NCI-H460 (cell line): ENCODE measurements at places on chromosomes 2 and 18.

- DNase-seq: no peak
Observed at GRCh38 chr18:61827591-61827990, 65.2 kb downstream of the RNF152 start.

DNA sequence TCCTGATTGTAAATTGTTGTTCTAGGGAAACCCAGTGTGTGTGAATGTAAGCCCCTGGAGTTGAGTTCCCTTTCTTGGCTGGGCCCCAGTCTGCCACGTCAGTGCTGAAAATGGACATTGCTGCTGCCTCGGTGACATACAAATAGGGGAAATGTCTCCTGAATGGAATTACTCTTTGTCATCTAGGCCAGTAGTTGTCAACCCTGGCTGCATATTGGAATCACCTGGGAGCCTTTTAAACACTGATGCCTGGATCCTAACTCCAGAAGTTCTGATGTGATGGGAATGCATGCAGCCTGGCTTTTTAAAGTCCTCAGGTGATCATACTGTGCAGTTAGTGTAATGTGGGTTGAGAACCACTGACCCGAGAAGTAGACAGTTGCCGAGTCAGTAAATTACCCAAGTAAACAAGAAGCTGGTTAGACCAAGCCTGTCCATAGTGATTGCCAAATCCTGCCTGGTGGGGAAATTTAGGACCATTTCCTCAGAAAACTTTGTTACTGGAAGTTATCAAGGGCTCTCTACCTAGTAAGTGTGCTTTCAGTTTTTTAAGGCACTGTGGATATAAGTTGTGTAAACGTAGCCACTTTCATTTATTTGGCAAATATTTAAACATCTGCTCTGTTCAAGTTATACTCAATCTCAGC, 27.6 kb upstream of the IL1R1 start:
- no peak for DNase-seq

DNA sequence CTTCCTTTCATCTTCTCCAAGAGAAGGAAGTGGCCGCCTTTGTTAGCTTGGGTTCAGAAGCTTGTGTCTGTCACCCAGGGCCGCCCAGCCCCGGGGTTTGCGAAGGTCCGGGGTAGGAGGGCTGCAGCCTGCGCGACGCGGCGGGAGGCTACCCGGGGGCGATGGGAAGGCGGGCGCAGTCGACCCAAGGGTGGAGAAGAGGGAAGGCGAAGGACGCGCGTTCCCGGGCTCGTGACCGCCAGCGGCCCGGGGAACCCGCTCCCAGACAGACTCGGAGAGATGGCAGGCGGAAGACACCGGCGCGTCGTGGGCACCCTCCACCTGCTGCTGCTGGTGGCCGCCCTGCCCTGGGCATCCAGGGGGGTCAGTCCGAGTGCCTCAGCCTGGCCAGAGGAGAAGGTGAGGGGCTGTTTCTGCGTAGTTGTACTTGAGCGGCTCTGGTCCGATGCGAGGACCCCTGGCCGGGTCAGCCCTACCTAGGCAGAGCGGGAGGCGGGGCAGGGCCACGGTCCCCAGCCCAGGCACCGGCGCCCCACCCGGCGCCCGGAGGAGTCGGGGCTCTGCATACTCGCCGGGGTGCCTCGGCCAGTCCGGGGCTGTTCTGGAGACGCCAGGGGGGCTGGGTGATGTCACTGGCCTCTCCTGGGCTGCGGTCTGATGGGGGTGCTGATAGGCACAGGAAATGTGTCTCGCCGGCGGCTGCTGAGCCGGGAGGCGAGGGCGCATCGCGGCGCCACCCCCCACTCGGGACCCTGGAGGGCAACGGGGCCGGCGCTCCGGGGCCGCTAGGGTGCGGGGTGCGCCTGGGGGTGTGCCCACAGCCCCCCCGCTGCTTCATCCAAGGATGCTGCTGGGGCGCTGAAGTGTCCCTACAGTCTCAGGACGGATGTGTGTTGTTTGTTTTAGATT, at the start of gene QPCT:
Gene QPCT, plus strand, starts transcription at position 178 of the 909 bp plus-strand sequence. Its CDS starts 102 bp downstream, at position 280.
- peak; percentile 53 for DNase-seq

GRCh38 chr2:152083202-152083875, 15.5 kb downstream of the CACNB4 start:
- no peak for DNase-seq

- peak; percentile 43 for DNase-seq
Observed at GRCh38 chr2:235268535-235268934, 225.3 kb upstream of the AGAP1 start.

DNA sequence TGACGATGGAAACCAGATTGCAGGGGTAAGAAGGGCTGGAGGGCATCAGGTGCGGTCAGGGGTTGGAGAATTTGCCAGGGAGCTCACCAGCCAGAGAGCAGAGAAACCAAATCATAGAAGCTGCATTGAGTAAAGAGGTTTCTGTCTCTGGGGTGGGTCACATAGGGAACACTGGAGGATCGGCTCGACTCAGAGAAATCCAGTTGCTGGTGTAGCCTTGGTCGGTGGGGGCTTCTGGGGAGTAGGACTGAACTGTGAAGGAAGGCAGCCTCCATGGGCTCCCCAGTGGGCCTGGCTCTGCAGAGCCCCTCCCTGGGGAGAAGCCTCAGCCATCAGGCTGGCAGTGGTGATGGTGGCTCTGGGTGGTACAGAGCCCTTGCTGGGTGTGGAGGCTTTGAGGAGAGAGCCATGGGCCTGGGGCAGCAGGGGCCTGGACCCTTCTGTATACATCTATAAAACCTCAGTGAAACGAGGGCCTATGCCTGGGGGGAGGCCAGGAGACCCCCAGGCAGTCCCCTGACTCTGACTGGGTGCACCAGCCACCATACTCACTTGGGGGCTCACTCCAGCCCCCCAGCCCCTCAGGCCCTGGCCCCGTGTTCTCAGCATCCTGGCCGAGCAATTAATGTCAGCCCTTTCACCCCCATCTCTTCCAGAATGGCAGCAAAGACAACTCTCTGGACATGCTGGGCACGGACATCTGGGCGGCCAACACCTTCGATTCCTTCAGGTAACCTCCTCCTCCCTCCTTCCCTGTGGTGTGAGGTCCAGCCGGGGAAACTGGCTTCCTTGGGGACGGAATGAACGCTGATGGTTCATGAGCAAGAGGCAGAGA, 124.5 kb downstream of the CTIF start:
- no peak for DNase-seq

- DNase-seq: no peak
Observed at GRCh38 chr18:62179213-62179612, 7.6 kb downstream of the PIGN start.

DNA sequence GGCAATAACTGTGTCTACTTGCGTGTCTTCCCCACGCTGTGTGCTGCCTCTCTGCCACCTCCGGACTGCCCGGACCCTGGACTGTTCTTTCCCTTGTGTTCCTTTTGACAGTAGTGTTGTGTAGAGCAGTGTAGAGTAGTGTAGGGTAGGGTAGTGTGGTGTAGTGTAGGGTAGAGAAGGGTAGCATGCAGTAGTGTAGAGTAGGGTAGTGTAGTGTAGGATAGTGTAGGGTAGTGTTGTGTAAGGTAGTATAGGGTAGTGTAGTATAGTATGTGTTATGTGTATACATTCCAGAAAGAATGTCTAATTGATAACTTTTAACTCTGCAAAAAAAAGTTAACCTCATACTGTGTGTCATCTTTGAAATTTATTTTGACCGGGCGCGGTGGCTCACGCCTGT, 49.7 kb upstream of the ZNF236 start:
- no peak for DNase-seq

DNA sequence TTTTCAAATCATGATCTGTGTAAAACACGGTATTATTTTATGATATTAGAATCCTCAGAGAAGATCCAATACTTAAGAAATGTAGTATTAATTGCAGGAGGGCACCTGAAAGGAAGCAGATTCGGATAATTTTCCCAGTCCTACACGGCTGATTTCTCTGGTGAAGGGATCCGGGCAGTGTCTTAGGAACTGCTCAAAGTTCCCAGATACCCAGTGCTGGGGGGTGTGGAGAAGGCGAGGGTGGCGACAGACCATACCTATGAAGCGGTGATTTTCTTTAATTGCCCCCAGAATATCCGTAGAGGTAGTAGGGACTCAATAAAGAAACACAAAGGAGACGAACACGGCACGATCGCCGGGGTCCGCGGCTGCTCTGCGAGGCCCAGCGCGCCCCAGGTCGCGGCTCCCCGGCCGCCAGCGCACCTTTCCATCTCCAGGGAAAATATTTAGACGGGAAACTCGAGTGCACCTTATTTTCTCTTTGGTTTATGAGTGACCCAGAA, 1.4 kb upstream of the SOX11 start:
- DNase-seq: no peak

- no peak for DNase-seq
Observed at GRCh38 chr2:36677996-36678605, 18.4 kb upstream of the VIT start.

DNA sequence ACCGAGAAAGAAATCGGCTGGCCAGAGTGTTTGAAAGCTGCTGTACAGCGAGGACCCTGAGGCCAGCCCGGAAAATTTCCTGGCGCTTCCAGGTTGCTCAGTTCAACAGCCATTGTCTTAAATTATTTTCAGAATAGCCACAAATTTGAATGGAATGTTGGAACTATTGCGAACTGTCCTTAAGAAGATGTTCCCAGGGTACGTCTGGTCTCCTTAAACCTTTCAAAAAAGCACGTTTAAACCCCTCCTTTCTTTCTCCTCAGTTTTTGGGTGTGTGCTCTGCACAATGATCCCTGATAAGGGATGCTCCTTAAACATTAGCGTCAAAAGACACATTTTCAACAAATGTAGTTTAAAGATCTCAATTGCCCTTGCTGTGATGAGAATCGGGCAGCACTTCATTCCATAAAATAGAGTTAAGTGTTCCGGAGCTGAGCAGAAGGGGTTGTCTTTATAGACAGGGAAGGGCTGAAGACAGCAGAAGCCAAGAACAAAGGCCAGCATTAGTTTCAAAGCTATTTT, 14.5 kb upstream of the LPIN2 start:
- DNase-seq: no peak

GRCh38 chr2:234436482-234436837, 60.4 kb downstream of the ARL4C start:
- DNase-seq: no peak

DNA sequence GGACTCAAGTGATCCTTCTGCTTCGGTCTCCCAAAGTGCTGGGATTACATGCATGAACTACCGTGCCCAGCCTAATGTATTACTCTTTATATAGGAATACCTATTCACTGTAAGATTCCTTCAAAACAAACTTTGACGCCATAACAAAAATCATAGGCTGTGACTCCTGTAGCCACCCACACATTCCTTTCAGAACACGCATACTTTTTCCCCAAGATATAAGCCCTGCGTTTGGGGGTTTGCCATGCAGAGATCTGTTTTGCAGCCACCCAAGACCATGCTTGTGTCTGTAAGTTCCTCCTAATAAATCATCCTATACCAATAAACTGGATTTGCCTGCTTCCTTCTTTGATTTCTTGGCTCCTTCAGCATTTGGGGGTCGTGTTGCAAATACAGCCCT, 46.0 kb upstream of the STON1 start:
- no peak for DNase-seq

- DNase-seq: peak; percentile 24
Observed at GRCh38 chr2:48423376-48423775, 106.6 kb upstream of the STON1 start.

GRCh38 chr2:136025057-136025973, 39.9 kb upstream of the DARS1 start:
- no peak for DNase-seq

GRCh38 chr2:42796427-42797248, 4.3 kb upstream of the HAAO start:
- no peak for DNase-seq
